ENCODE measurements at places on chromosomes 4 and X. TPM values are rescaled to one million over a fixed set of nuclear protein-coding genes. Genes with fewer than 3 reads are reported as not detected.

DNA sequence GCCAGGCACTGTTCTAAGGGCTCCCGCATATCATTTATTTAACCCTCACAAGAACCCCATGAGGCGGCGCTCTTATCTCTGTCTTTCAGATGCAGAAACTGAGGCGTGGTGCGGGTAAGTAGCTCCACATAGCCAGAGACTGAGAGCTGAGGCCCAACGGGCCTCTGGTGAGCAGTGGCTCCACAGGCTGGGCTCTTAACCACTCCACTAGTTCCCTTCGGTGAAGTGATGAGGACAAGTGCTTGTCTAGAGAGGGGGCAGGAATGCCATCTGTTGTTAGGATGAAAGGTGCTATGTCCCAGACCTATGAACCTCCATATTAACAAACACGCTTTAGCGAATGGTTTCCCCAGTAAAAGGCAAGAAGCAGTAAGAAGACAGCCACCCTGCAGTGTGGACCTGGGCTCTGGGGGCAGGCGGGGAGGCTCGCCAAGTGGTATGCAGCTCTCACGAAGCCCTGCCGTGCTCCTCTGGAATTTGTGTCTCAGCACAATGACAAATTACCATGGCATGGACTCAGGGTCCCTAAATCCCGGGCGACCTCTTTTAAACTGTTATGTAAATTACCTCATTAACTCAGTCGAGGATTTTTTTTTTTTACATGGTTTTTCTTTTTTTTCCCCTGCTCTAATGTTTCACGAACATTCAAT lies 20.9 kb upstream of the S100G start:
- DNase-seq: no peak

DNA sequence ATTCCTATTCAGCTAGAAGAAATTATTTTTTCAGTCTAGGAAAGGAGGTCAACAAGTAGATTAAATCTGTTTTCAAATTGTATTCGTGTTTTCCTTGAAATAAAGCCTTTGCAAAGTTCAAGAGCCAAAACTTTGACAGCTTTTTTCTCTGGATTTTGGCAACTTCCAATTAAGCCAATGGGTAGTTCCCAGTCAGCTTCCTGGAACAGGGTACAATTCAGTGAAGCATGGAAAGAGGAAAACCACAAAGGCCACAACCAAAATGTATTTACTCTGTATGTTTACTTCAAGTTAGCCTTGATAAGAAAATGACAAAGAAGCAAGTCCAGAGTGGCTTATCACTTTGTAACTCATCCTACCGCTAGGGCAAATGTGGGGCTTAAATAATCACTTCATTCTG lies 188.6 kb downstream of the COMMD8 start:
- no peak for DNase-seq

INTU gene
- polyA plus RNA-seq: 4.4 TPM

DNAAF6 gene
- polyA plus RNA-seq: not detected

- no peak for DNase-seq
These were observed 23.1 kb upstream of the PROM1 start for GRCh38 chr4:16106956-16107355.

ANAPC4 gene
- polyA plus RNA-seq: 10.3 TPM

DNA sequence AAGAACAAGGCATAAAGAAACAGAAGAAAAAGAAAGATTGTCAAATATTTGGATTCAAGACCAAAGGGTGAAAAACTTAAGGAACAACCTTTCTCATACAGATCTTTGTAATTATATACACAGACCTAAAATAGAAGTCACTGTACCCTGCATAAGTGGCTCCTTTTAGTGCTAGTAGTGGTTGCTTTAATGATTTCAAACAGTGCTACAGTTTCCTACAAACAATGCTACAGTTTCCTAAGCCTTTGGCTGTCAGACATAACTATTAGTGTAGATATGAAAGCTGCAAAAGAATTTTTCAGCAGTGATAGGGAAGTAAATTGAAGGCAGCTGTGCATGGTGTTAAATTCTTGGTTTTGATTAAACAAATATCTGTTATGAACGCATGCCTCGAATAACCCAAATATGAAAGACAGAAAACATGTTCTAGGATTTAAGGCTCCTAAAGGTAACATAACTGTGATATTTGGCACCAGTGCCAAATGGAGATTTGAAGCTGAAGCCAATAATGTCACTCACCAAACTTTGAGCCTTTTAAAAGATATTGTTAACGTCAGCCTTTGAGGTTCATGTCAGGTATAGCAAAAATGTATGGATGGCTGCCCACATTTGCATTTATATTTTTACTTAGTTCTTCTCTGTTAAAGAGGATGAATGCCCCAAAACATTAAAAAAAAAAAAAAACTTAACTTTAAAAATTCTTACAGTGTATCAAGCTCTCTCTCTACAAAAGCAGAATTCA lies 36.6 kb downstream of the SMARCAD1 start:
- no peak for DNase-seq

GPRASP3 gene
- polyA plus RNA-seq: 2.0 TPM

CENPI gene
- 0.38 TPM for polyA plus RNA-seq

DNA sequence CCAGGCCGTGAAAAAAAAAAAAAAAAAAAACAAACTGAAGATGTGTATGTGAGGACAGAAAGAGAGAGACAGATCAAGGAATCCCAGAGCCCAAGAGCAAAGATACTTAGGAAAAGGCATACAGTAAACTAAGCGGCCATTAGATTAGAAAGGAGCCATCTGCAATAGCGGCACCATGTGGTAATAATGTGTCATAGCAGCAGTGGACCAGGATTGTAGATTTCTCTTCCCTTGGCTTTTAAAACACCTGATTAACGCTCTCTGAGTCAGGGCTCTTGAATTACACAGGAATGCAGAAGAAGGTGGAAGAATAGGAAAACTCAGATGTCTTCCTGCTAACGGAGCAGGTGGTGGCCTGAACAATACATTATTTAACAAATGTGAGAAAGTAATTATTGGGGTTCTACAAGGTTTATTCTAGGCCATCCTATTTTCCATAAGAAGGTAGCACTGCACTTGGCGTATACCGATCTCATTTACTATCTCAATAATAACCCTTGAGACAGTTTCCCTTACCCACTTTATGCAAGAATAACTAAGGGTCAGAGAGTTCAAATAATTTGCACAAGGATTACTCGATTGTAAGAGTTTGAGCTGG lies 182.7 kb downstream of the KCNIP4 start:
- DNase-seq: no peak

DNA sequence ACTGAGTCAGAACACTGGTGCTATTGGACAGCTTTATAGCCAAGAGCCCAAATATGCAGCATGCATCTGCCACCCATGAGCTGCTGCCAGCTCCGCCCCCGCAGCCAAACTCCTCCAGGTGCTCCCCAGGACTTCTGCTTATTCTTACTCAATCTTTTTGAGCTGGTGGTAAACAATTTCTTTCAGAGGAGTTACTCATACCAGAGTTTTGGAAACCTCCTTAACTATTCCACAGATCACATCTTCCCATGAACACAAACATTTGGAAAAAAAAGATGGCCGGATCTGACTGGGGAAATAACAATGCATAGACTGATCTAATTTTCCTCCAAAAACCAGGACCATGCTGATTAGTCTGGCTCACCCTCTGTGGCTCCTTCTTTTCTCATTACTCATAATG lies 399.9 kb downstream of the GPM6A start:
- DNase-seq: no peak

MTNR1A gene
- polyA plus RNA-seq: not detected

DGKK gene
- polyA plus RNA-seq: not detected

- no peak for DNase-seq
These were observed 86.0 kb upstream of the WWC2 start for GRCh38 chr4:183012879-183013729.

GRCh38 chr4:123913598-123913997 lies 517.0 kb downstream of the SPRY1 start:
- DNase-seq: no peak

DNA sequence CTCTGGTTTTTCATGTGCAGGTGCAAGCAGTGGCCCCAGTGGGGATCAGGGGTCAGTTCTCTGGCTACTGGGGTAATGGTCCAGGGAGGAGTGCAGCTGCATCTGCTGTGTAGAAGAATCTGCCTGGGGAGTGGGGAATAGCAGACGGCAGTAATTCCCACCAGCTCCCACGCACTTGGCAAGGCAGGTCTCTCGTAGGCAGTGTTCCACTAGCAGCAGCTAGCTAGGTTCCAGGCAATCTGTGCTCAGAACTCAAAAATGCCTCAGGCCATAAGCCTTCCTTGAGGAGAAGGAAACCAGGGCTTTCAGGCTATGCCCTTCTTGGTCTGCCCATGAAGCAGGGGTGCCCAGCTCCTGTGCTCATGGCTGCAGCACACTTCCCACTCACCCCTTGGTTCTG lies 38.8 kb downstream of the DCLK2 start:
- DNase-seq: peak; percentile 19

SLC9A6 gene
- 16.0 TPM for polyA plus RNA-seq

DNA sequence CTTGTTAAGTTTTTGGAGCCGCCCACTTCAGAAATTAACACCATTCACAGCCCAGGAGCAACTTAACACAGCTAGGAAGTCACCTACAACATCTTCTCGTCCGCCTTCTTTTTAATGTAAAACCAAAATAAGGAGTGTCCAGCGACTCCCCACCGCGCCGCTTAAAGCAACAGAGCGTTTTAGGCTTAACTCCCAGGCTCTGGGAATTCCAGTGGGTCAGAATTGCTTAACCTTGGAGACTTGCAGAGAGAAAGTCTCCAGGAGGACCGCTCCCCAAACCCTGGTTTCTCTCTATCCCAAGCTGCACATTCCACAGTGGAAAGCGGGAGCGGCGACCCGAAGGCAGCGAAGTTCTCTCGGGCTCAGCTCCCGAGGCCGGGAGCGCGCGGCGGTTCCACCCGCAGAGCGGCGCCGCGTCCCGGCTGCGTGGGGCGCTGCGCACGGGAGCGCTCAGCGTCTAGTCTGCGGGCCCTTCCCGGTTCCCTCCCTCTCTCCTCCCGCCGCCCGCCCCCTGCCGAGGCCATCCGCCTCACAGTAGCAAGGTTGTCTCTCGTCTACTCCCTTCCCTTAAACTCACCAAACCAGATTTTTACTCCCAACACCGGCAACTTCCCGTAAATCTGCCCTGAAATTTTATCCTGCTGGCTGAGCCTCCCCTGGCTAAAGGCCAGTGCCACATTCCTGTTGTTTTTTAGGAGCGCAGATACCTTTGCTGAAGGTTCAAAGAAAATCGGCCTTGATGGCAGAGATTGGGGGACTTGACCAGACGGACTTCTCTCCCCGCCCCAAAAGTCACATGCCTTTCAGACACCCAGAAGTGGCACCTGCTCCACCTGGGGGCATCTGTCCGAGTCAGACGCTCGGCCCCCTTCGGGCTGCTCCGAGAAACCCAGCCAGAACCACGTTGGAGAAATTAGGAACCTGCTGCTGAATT lies at the start of gene RBM47:
Gene RBM47, minus strand, starts transcription at position 464 of the 934 bp plus-strand sequence. CDS start 190,971 bp downstream, outside the sequence.
- peak; percentile 85 for DNase-seq

DNA sequence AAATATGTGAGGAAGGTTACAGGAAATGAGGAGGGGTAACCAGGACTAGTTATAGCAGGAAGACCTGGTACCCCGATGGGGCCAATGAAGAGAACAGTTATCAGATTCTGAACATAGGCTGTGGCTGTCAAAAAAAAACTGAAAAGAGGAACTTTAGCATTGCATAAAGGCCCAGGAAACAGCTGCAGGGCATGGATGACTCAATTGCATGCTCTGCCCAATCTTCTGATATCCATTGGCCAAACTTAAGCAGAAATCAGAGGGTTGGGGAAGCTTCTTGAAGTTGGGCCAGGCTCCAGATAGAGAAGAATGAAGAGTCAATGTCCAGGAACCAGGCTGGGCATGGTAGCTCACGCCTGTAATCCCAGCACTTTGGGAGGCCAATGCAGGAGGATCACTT lies 1222.4 kb upstream of the PRKX start:
- no peak for DNase-seq

GRCh38 chr4:24689212-24689611 lies 104.9 kb upstream of the DHX15 start:
- no peak for DNase-seq

DNA sequence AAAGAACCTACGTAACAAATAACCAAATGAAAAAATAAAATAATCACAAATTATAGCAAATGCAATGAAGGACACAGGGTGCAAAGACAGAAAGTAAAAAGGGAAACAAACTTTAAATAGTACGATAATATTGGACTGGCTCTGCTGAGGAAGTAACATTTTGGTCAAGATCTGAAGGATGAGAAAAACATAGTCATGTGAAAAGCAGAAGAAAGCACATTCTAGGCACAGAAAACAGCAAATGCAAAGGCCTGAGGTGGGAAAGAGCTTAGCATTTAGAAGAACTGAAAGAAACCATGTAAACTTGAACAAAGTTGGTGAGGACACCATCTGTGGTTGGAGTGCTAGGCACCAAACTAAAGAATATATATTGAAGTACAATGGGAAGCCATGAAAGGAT lies 111.2 kb downstream of the PPP3CA start:
- DNase-seq: no peak

DNA sequence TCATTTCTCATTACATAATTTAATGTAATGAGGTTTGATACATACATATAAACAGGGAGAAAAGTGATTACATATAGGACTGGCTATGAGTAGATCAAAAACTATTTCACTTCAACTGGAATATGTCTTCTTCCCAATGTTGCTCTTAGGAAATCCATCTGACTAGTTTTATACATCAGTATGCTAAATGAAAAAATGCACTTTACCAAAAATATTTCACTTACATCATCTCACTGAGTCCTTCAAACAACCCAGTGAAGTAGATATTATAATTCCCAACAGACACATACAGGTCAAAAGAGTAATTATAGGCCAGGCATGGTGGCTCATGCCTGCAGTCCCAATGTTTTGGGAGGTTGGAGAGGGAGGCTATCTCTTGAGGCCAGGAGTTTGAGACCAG lies 215.9 kb downstream of the MID1 start:
- DNase-seq: no peak

DNA sequence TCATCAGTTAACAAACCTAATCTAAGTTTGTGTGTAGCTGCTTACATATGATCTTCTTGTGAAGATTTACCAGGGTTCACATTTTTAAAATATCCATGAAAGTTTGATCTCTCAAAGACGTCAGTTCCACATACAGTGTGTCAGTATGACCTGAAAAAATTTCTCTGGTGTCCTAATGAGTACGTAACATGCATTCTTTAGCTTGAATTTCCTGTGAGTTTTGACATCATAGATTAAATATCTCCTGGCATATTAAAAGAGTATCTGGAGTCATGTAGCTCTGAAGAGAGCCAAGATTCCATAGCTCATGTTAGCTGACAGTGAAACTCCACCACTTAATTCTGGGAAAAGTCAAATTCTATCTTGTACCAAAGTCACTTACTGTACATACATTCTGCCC lies 43.9 kb upstream of the PDLIM5 start:
- DNase-seq: no peak

MYOZ2 gene
- polyA plus RNA-seq: 709 TPM

DNA sequence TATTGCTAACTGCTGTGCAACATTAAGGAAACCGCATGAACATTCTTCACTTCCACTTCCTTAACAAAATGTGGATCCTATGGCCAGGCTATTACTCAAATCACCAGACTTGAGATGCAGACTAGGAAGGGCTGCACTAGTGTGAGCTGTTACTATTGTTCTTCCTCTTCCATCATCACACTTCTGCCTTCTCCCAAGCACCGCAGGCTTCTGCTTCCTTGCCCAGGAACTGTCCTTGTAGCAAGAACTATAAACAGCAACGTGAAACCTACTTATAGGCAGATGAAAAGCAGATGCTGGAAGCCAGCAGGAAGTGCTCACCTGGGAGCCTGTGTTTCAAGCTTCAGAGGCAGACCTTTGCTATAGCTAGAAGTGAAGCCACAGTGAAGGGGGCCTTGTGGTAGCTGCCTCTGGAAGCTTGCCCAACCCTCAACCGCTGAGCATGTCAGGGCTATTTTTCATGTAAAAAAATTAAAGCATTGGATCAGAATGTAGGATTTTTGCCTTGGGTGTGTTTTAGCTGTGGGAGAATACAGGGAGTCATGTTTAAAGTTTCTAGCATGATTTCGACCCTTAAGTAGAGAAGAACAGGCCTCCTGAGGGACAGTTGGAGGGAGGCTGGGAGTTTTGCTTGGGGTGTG lies 43.9 kb downstream of the CLNK start:
- DNase-seq: no peak
